ENCODE measurements at places on chromosomes 5 and 9.

- no peaks in the 10 kb centered on the region for H3K36me3 ChIP-seq
- no peaks in the 10 kb centered on the region for H3K27me3 ChIP-seq
- no peak overlapping the region for H3K27ac ChIP-seq
- no peak for DNase-seq
- H3K4me1 ChIP-seq, result peaks cover 17% of the 10 kb centered on the region
- no peak overlapping the region for H3K4me3 ChIP-seq
Measured at GRCh38 chr9:16823906-16824305, 46.6 kb downstream of the BNC2 start.

DNA sequence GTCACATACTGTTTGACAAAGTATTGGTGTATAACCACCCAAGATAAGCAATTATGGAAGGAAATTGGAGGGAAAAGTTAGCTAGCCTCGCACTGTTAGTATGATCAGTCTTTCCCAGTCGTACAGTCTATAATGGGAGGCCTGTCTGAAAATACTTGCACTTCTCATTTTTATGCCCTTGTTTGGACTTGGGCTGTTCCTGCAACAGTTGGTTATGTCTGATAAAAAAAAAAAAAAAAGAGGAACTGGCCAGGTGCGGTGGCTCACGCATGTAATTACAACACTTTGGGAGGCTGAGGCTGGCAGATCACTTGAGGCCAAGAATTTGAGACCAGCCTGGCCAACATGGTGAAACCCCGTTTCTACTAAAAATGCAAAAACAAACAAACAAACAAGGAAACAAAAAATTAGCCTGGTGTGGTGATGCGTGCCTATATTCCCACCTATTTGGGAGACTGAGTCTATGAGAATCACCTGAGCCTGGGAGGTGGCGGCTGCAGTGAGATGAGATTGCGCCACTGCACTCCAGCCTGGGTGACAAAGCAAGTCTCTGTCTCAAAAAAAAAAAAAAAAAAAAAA, 58.3 kb upstream of the ANKRD33B start:
- no peak overlapping the region for H3K4me3 ChIP-seq
- no peaks in the 10 kb centered on the region for H3K4me1 ChIP-seq
- H3K36me3 ChIP-seq, result no peaks in the 10 kb centered on the region

DNA sequence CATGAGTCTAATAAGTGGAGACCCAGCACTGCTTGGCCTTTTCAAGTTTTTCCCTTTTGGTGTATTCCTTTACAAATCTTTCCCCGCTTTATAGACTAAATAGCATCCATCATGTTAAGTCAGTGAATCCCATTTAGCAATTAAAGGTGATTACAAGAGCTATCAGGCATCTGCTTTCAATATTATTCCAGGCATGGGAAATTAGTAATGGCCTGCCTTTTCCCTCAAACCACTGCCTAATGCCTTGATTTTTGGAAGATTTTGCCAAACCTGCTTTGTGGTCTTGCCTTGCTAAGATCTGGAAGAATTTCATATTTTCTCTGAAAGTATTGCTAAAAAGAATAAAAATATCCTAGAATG, 102.8 kb upstream of the GNA14 start:
- no peak overlapping the region for H3K4me3 ChIP-seq
- H3K27me3 ChIP-seq, result no peaks in the 10 kb centered on the region
- no peaks in the 10 kb centered on the region for H3K36me3 ChIP-seq
- no peaks in the 10 kb centered on the region for H3K4me1 ChIP-seq
- no peak for DNase-seq

GRCh38 chr5:17129093-17129849, 88.2 kb upstream of the BASP1 start:
- no peak overlapping the region for H3K4me3 ChIP-seq
- no peaks in the 10 kb centered on the region for H3K27me3 ChIP-seq
- no peaks in the 10 kb centered on the region for H3K4me1 ChIP-seq
- DNase-seq, result no peak

DNA sequence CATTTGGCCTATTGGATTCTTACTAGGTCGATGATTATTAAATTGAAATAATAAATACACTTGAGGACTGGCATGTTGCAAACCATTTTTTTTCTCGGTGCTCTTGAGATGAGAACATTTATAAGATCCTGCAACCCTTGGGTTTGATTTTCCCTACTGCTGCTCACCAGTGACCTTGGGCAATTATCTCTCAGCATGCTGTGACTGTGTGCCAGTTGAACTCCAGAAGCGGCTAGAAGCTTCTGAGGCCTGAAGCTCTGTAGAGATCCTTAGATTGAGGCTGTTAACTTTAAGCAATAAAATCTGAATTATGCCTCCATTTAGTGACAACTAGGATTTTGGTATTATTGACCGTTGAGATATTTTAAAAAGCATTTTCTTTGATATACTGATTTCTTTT, 489.8 kb downstream of the MAT2B start:
- H3K4me3 ChIP-seq, result no peak overlapping the region
- no peak overlapping the region for H3K27ac ChIP-seq
- H3K27me3 ChIP-seq, result no peaks in the 10 kb centered on the region
- no peaks in the 10 kb centered on the region for H3K4me1 ChIP-seq
- no peaks in the 10 kb centered on the region for H3K36me3 ChIP-seq

DNA sequence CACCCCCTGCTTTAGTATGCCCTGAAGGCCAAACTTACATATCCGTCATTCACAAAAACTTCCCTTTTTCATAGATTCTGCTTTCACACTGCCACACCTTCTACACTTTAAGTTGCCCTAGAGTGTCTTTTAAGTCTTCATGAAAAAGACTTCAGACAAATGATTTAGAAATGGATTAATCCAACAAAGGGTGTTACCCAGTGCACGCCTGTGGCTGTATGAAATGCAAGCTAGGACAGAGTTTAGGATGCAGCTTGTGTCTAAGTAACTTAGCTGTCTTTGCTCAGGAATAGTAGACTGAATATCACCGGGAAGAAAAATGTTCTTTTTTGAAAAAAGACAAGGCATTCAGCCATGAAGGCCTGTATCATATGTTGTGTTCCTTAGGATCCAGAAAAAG, 210.0 kb downstream of the MPDZ start:
- DNase-seq, result no peak
- no peak overlapping the region for H3K4me3 ChIP-seq
- no peaks in the 10 kb centered on the region for H3K4me1 ChIP-seq
- H3K36me3 ChIP-seq, result no peaks in the 10 kb centered on the region
- H3K27me3 ChIP-seq, result no peaks in the 10 kb centered on the region
- no peak overlapping the region for H3K27ac ChIP-seq

- no peaks in the 10 kb centered on the region for H3K36me3 ChIP-seq
- H3K27ac ChIP-seq, result no peak overlapping the region
- no peak for DNase-seq
- H3K27me3 ChIP-seq, result no peaks in the 10 kb centered on the region
- H3K4me1 ChIP-seq, result no peaks in the 10 kb centered on the region
Measured at GRCh38 chr9:115739096-115739875, 414.3 kb upstream of the PAPPA start.

DNA sequence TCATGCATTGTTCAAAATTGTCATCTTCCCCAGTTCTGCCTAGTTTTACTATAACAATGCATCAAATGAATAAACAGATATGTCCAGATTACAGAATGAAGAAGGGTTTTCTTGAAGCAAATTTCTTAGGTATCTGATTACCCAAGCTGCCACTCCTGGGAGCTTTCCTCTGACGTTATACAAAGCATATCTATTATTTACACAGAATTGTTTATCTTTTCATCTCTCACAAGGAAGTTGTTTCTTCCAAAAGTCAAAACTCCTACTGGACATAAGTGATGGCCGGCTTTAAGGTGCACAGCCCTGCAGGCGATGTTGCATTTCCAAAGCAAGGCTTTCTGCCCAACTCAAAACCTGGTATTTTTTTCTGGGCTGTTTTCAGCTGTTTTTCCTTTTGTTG, 73.4 kb upstream of the ANKH start:
- H3K4me3 ChIP-seq, result no peak overlapping the region
- DNase-seq, result no peak
- H3K4me1 ChIP-seq, result no peaks in the 10 kb centered on the region
- no peaks in the 10 kb centered on the region for H3K36me3 ChIP-seq
- H3K27ac ChIP-seq, result no peak overlapping the region

DNA sequence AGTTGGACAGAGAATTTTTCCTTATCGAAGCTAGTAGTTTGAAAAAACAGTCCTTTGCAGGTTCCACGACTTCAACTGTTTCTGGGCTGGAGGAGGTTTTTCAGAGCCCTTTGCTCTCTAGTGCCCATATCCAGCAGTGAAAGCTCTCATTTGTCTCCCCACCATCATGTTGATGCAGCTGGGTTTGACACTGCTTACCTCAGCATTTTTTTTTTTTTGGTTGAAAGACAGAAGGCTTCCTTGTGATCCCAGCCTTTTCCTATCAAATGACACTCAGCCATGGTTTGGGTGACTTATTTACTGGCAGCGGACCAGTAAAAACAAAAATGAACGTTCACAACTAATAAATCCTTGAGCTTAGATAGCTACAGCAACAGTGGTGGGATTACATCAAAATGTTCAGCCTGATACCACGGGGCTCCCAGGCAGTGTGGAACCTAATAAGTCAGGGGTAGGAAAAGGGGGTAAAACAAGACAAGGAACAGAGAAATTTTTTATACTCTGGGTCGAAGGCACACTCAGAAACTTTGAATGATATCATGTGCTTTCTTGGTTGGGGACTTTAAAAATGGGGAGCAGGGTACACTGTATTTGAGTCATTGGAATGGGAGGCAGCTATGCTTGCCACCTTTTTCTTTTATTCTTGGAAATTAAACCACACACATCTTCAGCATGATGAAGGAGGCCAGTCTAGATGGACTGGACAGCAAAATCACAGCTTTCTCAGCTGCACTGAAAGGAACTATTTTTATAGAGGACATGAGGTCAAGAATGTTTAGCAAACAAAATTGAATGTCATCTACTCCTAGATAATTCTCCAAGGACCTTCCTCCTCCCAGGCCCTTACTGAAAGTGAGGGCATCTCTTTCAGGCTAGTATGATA, 308.9 kb upstream of the MPDZ start:
- H3K4me3 ChIP-seq, result no peak overlapping the region
- no peaks in the 10 kb centered on the region for H3K4me1 ChIP-seq
- no peak for DNase-seq
- H3K27me3 ChIP-seq, result no peaks in the 10 kb centered on the region
- H3K36me3 ChIP-seq, result no peaks in the 10 kb centered on the region
- H3K27ac ChIP-seq, result peak overlapping the region; percentile 45
